ENCODE measurements at places on chromosomes 7 and 10. TPM values are rescaled to one million over a fixed set of nuclear protein-coding genes. Genes with fewer than 3 reads are reported as not detected.

GRCh38 chr10:124539935-124540641, 78.5 kb downstream of the LHPP start:
- peak; percentile 99 for DNase-seq

MYH16 gene
- total RNA-seq, result not detected

ZNF33B gene
- 22.7 TPM for total RNA-seq

- DNase-seq, result no peak
Measured at GRCh38 chr7:150937848-150938561, 40.1 kb downstream of the KCNH2 start.

PDE6C gene
- not detected for total RNA-seq

ZC3HAV1 gene
- total RNA-seq, result 44.2 TPM

DNA sequence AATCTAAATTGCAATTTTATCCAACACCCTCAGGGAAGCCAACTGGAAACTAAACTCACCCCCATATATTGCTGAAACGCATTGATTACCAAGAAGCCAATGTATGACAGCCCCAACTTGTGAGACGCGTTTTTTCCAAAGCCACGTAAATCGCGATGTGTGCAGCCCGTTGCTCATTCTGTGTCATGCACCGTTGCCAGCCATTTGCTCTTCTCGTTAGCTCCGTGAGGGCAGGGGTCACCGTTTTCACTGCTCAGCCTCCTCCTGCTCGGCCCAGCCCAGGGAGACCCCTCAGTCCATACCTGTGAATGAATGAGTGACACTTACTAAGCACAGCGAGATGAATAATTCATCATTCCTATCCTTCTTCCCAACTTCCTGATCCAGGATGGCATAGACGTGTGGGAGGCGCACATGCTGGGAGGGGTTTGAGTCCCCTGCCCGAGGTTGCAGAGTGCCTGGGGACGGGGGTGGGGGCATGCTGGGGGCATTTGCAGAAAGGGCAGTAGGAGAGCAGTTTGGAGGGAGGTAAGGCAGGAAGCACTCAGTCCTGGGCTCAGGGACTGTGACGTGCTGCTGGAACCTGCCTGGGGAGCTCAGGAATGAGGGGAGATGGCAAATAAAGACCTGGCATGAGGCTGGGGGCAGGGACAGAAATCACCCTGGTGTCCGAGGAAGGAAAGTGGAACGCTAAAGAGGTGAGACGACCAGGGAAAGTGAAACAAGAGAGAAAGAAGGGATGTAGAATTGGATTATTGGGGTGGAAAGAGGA, 104.2 kb upstream of the SDK1 start:
- DNase-seq, result no peak

DNA sequence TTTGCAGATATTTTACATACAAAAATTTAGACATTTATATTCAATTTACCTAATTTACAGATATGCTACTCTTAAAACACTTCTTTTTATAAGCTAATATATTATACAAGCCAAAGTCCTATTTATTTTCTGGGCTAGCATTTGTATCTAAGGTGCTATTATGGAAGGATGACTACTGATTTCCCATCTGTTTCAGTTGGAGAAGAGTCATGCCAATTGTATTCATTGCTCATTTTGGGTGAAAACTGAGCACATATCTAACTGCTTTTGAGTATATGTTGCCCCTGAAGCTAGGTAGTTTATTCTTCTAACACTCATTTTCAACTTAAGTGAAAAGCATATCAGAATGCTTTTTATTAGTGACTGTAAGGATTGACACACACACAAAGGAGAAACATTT, 172.9 kb downstream of the CDK14 start:
- peak; percentile 40 for DNase-seq

STRIP2 gene
- total RNA-seq, result 0.15 TPM

RELN gene
- not detected for total RNA-seq

DNA sequence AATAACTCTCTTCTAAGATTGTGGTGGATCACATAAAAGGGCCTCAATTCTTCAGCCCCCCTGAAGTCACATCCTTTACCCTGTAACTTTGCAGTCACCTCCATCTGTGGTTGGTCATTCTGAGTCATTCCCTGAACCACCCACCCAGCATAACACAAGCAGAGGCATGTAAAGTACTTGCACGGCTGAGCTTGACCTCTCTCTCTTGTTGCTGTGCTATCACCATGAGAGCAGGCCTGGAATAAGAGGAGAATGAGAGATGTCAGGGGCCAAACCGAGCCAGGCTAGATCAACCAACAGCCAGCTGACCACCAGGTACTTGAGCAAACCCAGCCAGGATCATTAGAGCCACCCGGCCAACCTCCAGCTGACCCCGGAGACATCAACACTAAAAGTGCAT, 13.5 kb upstream of the STK17A start:
- DNase-seq, result no peak

DNA sequence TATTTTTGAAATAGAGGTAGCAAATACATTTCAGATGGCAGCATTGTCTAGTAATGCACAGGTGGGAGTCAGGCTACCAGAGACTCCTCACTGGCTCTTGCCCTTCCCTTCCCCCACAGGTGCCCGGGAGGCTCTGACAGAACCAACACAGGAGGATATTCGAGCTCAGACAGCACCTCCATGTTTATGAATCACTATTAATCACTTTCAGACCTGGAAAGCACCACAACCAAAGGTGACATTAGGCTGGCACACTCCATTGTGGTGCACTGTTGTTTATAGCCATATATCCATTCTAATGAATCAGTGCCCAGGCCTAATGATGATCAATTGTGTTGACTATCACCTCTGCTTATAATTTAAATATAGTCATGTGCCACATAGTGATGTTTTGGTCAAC, 107.8 kb upstream of the NAMPT start:
- no peak for DNase-seq

DNA sequence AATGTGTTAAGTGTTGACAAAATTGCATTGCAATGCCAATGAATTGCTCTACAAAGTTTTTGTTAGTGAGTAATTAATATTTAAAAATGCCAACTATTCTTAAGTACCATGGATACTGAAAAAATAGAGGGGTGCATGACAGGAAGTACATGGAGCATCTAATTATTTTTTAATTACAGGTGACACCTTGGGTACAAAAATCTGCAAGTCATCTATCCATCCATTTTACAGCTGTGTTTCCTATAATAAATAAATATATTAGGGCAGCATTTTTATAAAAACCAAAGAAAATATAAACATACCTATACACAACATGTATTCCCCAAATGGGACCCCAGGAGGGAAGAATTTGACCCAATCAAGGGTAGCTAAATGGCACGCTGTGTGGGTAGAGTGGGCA, 304.6 kb downstream of the XPNPEP1 start:
- no peak for DNase-seq

DNA sequence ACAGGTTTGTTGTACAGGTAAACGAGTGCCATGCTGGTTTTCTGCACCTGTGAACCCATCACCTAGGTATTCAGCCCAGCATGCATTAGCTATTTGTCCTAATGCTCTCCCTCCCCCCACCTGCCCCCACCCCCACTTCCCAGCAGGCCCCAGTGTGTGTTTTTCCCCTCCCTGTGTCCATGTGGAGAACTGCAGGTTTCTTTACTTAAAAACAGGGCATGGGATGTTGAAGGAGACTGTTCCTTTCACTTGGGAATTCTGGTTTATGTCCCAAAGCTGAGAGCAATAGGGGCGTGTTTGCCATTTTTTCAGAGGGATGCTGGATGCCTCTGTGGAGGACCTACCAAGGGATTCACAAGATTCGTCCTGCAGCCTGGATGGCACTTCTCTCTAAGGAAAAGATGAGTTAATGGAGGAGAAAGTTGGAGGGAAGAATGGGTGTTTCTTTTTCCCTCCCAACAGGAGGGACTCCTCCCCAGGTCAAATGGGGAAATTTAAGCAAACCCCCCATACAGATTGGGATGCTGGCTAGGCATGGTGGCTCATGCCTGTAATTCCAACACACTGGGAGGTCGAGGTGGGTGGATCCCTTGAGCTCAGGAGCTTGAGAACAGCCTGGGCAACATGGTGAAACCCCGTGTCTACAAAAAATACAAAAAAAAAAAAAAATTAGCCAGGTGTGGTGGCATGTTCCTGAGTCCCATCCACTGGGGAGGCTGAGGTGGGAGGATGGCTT, 136.0 kb downstream of the GALNT17 start:
- no peak for DNase-seq

DNA sequence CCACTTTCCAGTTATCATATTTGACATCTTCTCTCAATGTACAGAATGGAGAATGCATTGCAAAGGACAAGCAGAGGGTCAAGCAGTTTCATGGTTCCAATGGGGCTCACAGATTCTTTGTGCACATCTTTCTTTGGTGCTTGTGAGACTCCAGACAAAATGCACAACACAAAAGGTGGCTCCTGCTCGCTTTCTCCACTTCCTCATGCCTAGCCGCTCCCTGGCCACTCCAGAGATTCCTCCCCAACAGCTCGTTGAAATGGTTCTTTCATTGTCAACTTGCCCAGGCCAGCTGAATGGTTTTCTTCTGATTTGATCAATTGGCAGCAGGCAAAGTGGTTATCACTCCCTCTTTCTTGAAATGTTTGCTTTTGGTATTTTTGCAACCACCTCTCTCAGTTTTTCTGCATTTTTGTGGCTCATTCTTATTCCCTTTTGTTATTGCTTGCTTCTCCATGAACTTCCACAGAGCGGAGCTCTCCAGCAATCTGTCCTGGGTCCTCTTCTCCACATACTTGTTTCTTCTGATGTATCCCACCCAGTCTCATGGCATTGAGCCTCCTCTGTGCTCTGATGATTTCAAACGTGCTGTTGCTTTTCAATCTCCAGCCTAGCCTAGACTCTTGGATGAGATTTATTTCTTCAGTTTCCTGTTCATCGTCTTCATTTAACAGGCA, 507.8 kb upstream of the MKI67 start:
- no peak for DNase-seq

DNA sequence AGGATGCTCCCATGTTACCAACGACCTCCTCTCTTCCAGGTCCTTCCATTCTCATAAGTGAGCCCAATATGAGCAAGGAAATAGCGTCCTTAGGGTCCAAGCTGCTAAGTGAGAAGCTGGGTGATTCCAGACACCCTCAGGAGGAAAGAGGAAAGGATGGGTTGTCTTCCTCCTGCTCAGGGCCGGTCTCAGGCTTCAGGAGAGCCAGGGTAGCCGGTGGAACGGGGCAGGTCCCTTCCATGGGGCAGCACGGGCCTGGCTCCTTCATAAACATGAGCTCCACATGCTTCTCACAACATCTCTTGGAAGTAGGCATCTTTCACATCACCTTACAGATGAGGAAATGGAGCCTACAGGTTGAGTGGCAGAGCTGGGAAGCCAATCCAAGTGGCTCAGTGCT, 12.7 kb downstream of the SLIT1 start:
- no peak for DNase-seq

HKDC1 gene
- total RNA-seq, result not detected

DNA sequence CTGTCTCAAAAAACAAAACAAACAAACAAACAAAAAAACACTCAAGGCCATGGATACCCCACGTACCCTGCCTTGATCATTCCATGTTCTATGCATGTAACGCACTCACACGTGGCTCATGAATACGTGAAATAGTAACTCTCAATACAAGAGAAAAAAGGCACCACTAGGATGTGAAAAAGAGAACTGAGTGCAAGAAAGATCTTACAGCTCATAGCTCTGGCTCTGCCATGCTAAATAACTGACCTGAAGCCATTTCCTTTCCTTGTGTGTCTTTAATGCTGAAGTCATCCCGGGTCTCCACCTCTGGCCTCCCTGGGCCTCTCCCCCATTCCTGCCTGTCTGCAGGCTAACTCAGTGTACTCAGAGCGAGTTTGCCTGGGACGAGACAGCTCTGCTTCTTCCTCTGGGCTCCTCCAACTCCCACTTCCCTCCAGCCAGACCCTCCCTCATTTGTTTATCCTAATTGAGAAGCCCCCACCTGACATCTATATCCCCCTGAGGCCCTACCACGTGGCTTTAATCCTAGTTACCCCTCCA, 117.3 kb downstream of the PRPF18 start:
- no peak for DNase-seq

DNA sequence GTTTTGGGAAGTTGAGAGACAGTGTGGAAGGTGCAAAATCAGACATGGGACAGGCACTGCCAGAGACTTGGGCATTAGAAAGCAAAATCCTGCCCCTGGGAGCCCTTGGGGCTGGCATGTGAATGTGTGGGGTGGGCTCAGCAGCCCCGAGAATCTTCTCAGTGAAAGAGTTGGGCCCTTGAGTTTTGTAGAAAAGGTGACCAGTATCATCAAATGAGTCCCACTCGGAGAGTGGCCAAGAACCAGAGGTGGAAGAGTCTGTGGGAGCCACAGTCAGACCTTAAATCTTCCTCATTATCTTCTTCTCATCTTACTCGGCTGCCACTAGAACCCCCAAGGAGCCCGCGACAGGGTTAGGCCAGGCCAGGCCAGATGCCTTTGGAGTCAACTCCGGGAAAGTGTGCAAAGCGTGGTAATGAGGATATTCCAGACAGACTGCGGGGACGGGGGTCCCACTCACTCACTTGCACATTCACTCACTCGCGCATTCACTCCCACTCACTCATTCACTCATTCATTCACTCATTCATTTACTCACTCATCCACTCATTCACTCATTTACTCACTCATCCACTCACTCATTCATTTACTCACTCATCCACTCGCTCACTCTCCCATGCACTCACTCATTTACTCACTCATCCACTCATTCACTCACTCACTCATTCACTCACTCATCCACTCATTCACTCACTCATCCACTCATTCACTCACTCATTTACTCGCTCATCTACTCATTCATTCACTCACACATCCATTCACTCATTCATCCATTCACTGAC, 74.9 kb downstream of the CARD11 start:
- no peak for DNase-seq

GNGT1 gene
- total RNA-seq, result not detected

GRCh38 chr7:31981874-31982390, 88.3 kb downstream of the PDE1C start:
- no peak for DNase-seq

DNA sequence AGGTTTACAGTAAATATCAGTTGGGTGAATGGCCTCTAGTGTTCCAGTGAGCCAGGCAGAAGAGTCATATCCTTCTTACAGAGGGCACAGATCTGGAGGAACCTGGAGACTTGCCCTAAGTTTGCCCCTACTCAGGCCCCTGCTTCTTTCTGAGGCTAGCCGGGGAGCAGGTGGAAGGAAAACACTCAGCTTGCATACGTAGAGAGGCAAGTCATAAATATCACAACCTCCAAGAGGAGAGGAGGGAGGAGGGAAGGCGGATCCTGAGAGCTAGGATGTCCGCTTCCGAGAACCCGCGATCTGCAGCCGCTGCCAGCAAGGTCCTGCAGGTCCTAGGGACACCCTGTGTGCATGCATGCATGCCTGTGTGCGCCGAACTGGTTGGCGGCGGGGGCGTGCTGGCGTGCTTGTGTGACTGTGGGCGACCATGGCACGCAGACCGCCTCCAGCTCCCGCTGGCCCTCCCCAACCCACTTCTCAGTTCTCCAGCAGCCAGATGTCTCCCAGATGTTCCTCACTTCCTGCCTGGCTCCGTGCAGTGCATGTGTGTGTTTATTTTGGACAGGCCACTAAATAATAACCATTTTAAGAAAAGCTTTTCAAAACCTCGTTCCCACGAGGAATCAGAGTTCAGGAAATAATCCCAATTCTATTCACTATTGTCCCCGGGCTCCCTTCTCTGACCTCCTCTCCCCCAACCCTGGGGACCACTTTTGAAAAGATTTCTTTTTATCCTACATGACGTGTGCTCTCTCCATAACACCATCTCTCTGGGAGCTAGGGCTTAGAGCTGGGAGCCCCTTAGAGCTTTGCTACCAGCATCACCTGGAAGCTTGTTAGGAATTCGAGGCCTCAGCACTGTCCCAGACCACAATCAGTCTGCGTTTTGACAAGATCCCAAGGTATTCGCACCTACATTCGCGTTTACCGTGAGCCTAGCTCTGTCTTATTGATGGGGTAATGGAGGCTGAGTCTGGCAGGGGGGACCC, 32.4 kb downstream of the UNC5B start:
- no peak for DNase-seq

GRCh38 chr7:158110661-158111048, 477.0 kb downstream of the PTPRN2 start:
- DNase-seq, result no peak

All from Karpas-422 (cell line).